Central memory CD4-positive, alpha-beta T cell (primary cell): ENCODE measurements at places on chromosomes 1 and 21.

- no peak for DNase-seq
These were observed 34.0 kb upstream of the KLHDC7A start for GRCh38 chr1:18446751-18447150.

DNA sequence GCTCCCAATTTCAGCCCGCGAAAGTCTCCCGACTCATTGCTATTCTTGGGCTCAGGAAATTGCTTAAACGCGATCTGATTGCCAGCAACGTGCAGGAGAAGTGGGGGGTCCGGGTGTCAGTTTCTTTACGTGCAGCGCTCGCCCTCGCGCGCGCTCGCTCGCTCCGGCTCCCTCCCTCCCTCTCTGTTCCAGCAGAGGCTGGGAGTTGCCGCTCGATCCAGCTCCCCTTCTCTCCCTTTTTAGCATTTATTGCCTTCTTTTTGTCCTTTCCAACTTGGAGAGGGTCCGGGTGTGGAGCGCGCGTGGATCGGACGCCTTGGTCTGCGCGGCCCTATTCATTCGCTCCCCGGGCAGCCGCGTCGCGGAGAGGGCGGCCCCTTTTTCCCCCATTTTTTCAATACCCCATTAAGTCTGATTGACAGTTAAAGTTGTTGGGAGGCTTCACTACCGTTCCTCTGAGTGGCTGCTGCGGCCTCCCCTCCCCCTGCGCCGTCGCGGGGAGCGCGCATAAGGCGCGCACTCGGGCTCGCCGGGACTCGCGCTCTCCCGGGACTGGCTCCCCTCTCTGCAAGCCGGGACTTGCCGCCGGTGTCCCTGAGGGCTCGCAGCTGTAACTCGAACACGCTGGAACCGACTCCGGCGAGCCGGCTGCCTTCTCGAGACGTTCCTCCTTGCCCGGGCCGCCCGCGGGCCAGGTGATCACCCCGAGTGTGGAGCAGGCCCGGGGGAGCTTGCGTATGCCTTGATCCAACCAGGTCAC, at the start of gene DHRS3:
TSS of gene DHRS3 (minus strand) at position 310 of the 760 bp plus-strand sequence. CDS start 862 bp downstream, outside the sequence.
- peak; percentile 68 for DNase-seq

GRCh38 chr1:204560590-204561150, 44.5 kb downstream of the MDM4 start:
- DNase-seq = no peak

GRCh38 chr1:171222936-171223335, 25.4 kb upstream of the FMO1 start:
- DNase-seq = no peak

DNA sequence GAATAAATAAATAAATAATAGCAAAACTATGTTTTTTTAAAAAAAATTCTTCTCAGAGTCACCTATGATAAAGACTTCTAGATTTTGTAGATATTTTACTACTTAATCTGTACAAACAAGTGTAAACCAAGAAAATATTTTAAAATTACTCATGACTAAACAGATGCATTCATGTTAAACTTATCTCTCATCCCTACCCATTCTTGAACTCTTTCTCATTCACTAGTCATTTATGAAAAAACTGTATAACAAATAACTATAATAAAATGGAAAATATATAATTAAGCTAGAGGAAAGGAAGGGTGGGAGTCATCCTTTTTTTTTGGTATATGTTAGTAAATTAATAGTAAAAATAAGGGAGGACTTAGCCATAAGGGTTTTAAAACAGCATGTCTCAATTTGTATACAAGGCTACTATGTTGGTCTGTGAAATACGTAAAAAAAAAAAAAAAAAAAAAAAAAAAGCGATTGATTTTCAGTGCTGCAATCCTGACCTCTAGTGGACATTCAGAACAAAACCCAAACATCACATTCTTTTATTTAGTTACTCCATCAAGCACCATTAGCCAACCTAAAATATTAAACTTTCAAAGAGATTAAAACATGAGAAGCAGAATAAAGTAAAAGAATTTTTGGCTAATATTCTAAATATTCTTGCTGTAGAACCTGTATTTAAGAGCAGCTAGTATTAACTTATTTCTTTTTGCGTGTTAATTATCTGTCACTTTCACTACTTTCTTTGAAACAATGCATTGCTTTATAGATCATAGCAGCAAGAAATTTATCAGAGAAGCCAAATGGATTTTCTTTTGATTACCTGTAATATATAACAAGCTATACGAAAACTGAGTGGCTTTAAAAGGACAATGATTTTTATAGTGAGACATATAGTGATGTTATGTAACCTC, 255.8 kb upstream of the CACYBP start:
- DNase-seq = peak; percentile 28

GRCh38 chr21:39852726-39853500, 14.3 kb upstream of the PCP4 start:
- DNase-seq = no peak

DNA sequence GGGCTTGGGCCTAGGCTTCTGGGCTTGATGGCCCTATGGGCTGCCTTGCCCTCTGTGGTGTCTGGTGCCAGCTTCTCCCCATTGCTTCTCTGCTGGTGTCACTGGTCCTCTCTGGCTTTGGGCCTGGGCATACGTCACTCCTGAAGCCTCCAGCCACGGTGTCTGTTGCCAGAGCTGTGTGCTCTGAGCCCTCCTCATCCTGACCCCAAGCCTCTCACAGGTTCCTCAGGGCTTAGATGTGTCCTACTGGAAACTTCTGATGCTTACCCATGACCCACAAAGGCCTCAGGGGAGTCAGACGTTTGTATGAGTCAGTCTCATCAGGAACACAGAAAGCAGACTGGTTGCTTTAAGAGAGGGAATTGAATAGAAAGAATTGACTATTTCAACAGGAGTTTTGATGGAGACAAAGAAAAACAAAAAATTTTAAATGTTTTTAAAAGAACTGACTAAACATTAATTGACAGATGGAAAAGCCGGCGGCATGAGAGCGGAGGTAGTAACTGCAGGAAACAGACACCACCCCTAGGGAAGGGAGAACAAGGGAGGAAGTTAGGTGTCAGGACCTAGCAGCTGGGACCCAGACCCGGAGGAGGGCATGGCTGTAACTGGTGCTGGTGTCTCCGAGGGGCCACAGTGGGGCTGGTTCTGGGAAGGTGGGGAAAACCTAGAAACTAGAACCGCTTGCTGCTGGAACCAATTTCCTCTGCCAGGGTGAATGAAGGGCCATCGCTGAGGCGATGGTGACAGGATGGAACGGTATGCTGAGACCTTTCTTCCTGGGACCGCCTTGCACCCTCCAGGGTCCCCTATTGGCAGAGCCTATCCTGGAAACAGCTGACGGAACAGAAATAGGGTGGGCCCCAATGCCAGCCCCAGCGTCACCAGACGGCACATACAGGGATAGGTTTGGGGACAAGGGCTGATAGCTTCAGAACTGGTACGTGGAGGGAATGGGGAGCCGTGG, 40.0 kb upstream of the CITED4 start:
- DNase-seq = no peak

DNA sequence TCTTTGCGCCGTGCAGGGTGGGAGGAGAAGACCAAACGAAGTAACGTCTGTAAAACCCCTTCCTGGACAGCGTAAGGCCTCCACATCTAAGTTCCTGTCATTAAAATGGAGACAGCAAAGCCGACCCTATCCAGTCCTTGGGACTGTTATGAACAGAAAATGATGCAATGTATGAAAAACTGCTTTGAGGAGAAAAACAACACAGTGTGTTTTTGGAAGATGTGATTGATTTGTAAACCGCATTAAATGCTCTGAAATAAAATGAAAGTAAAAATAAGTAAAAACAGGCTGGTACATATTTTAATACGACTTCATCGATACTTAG, 827 bp upstream of the URB1 start:
- DNase-seq = no peak

GRCh38 chr21:37886726-37887299, 29.4 kb downstream of the KCNJ6 start:
- no peak for DNase-seq

GRCh38 chr1:34858901-34859445, 576 bp downstream of the SMIM12 start:
- peak; percentile 53 for DNase-seq

DNA sequence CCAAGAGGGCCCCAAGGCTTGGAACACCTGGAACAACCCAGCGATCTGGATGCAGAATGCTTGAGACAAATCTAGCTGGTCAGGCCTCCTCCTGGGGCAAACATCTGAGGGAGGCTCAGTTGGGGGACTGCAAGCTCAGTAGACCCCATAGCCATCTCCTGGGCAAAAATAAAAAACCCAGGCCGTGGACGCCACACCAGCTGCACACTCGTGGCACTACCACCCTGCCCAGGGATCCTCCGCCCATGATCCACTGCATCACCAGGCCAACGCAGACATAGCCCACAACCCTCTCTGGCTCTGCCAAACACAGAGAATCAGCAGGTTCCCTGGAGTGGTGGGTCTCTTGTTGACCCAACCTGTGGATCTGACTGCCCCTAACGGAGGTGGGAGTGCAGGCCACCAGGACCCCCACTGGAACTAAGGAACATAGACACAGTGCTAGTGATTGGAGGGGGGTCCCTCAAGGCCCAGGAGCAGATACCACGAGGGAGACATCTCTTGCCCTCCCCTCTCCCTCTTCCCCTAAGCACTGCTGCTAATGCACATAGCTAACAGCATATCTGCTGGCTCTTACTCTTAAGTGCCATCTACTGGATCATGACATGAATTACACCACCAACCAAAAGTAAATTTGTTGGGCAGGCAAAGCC, 147.2 kb downstream of the CHD1L start:
- peak; percentile 3 for DNase-seq

GRCh38 chr1:9996624-9997582, at the start of gene RBP7:
TSS of gene RBP7 (plus strand) at chr1:9997228. CDS start at chr1:9997259, 31 bp downstream.
- DNase-seq = no peak
